ENCODE measurements at places on chromosomes 12 and 14.

DNA sequence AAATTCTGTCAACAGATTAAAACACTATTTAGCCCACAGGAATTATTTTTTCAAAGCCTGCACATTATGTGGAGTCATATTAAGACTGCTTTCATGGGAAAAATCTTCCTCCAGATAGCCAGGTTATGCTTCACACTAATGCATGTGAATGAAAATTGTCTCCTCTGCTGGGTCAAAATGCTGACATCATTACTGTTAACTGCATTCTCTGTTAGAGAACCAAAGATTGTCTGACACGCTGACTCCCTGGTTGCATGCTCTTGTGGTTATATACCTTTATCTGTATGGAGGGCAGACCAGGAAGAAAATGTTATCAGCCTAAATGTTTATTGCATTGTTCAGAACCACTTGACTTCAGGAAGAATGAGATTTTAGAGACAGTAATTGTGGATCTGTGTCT is 432.2 kb upstream of the MDGA2 start:
- DNase-seq = no peak

DNA sequence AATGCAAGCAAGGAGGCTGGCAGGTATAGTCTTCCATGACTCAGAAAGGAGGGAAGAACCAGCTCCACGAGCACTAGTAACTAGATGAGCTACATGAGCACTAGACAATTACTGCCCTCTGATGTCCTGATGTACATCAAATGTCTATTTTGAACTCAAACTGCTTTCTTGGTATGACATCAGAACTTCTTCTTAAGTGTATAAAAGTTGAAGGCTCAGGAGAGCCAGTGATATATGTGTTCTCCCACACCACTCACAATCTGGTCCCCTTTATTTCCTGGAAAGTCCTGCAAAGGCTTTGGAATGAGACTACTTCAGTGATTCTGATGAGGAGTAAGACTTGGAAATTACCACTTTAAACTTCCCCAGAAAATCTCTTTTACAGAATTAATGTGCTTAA is 18.5 kb upstream of the DHRS7 start:
- no peak for DNase-seq

GRCh38 chr12:62787023-62787422 is 147.9 kb downstream of the PPM1H start:
- DNase-seq = no peak

GRCh38 chr14:29102266-29102665 is 335.7 kb downstream of the FOXG1 start:
- no peak for DNase-seq

DNA sequence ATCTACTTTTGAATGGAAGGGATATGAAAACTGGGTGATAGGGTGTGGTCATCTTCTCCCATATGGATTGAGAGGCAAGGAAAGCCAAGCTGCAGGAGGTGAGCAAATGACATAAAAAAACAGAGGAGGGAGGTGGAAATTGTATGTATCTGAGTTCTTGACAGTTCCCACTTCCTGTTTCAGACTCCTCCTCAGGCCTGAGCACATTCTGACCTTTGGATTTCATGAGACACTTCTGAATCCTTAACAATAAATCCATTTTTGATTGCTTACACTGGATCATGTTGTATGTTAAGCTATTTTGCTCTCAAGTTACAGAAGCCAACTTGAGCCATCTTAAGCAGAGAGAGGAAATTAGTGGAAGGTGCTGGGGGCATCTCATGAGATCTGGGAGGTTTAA is 11.6 kb upstream of the SRSF5 start:
- no peak for DNase-seq

- DNase-seq = no peak
Observed at GRCh38 chr14:59619061-59619460, 42.4 kb upstream of the CCDC175 start.

DNA sequence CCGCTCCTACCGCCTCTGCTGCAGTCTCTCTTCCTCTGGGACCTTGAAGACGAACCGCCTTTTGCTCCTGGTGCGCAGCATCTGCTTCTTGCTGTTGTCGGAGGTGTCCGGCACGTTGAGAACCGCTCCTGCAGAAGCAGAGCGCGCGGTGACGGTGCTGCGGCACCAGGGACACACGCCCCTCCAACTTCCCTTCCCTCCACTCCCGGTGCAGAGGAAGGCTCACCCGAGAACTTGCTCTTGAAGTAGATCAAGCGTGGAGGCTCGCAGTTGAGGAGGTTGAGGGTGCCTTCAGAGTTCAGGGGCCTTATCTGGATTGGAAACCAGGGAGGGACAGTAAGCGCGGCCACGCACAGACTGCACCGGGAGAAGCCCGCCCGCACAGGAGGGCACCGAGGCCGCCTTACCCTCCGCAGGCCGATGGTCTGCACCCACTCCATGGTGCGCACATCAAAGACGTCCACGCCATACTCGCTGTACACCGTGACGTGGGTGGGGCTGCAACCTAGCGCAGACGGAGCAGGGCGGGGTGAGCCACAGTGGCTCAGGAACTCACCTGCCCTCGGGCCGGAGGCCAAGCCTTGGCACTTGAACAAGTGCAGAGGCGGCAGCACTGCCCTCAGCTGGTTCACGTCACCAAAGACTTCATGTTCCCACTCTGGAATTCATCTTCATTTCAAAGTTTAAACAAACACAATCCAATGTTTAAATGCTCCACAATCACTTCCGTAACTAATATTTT is 17.5 kb downstream of the AMN start:
- no peak for DNase-seq

- DNase-seq = no peak
Observed at GRCh38 chr14:104551851-104552737, 27.5 kb upstream of the C14orf180 start.

GRCh38 chr12:75550401-75551240 is 39.2 kb upstream of the KRR1 start:
- DNase-seq = no peak

DNA sequence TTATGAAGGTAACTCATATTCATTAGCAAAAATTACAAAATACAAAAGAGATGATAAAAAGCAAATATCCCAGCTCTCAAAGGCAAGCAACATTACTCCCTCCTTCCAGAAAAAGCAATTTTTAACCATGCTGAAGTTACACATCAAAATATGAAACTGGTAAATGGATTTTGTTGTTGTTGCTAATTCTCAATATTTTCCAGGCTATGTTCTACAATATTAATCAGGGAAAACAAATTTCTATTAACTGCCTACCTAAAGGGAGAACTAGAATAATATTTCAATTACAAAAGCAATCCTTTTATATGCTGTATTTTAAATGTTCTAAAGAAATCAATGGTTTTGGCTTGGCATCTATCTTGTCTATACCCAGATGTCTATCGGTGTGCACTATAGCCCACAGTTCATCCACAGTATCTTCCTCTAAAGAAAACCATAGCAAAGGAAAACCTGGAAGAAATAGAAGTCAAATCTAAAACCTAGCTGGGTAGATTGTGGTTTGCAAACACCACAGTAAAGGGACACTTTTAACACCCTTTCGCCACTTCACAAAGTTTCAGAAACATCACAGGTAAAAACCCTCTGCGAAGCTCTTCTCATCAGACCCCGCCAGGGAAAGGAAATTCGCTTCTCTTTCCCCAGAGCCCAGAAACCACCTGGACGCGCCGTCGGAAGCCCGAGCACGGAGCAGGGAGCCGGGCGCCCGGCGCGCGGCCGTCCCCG is 32.0 kb downstream of the TC2N start:
- DNase-seq = no peak

GRCh38 chr12:63021116-63021515 is 86.2 kb upstream of the PPM1H start:
- no peak for DNase-seq

GRCh38 chr14:84025106-84026012 is 1504.6 kb upstream of the FLRT2 start:
- DNase-seq = no peak

DNA sequence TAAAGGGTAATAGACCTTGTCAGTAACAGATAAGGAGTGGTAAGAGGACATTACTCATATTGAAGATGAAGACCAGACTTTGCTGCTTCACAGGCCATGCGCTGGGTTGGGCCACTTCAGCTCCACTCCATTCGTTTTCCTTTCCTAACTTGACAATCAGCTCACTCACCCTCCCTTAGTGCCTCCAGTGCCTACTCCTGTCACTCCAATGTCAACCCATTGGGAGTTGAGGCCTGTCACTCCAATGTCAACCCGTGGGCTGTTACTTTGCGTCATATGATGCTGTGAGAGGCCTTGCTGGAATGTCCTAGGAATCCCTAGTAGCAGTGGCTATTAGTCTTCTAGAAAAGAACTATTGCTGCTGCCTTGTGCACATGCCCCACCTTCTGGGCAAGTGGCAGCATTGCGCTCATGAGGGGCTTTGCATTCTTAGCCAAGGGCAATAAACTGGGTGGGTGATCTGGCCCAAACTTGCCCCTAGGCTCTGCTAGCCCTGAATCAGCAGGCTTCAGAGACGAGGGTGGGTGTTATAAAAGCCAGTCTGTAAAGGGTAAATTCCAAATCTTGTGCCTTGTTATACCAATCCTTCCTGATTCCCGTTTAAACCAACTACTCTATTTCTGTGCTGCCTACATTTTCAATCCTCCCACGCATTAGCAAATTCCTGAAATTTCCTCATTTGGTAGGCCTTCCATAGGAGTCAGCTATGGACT is 36.1 kb downstream of the BAZ2A start:
- DNase-seq = peak; percentile 27

All from stimulated activated CD4-positive, alpha-beta T cell treated with anti-CD3 and anti-CD28 coated beads, Interleukin-15, amount 100 ng/mL, for 1 hour (primary cell).